SW 1271 (cell line): ENCODE measurements at places on chromosomes 2 and 18.

DNA sequence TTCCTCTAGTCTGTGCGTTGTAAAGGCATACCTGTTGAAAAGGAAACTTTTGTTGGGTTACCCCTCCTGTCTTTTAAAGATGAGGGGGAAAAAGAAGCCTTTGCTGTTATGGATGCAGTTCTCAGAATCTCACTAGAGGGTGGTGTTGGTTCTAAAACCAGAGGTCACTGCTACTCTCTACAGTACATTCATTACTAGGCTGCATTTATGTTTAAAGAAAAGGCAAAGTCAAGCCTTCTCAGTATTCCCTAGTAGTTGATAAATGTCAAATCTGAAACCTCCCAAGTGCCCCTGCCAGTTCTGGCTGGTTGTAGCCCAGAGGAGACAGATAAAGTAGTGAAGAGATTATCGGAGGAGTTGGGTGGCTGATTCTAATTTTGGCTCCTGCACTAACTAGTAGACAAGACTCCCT lies 1.4 kb upstream of the PLCL1 start:
- DNase-seq, result peak; percentile 2

DNA sequence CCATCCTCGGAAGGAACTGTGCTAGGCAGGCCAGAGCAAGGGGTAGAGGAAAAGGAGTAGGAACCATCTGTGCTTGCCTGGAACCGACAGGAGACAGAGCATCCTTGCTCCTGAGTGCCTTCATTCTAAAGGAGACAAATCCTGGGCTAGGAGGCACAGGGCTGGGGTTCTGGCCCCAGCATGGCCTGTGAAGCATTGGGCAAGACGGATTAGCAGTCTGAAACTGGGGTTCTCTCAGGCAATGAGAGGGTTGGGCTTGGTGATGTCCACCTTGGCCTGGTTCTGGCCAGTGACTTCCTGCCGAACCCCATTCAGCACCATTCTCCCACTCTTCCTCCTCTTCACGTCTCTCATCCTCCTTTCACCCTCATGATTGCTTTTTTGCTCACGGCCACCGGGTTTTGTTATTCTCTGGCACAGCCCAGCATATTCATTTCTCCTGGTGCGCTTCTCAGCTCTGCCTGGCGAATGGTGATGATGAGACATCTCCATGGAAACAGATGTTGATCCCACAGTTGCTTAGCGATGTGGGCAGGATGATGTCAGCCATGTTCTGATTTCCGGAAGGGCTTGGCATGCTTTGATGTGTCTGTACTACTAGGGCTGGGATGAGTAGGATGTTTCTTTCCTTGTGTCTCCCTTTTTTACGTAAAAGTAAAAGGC lies 127.7 kb downstream of the CAPN13 start:
- no peak for DNase-seq

GRCh38 chr2:67041051-67041450 lies 356.1 kb upstream of the ETAA1 start:
- no peak for DNase-seq

DNA sequence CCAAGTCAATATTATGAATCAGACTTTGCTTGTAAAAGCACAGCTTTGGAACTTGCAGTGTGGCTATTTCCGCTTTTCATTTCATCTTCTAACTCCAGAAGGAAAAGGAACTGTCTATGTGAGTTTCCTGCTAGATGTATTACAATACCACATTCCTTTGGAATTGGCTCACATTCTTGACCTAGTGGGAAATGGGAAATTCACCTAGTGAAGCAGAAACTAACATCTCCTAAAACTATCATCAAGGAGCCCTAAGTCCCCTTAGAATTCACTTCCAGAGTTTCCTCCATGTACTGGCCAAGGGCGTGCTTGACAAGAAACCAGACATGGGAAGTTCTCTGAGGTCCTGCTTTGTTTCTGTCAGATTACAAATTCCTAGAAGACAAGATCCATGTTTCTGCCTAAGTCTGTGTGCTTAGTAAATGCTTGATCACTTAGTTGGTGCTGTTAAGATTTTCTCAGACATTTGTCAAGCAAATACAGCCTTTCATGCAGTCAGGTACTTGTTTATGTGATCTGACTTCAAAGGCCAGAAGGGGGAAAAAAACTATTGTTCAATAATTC lies 275.7 kb upstream of the FN1 start:
- DNase-seq, result no peak

DNA sequence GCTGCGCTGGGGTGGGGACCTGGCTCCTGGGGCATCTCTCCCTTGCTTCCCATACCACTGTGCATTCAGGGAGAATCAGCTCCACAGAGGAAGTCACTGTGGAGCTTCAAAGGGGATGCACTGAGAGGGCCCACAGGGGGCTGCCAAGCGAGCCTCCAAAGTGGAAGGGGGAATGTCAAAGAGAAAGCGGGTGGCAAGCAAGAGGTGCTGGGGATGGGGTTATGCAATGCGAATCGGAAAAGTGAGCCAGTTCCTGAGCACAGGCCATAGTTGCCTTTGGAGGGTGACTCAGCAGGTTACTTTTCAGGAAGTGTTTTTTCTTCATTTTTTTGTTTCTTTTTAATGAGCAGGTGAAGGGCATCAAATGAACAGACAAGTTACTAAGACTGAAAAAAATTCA lies 17.6 kb downstream of the PMAIP1 start:
- no peak for DNase-seq

DNA sequence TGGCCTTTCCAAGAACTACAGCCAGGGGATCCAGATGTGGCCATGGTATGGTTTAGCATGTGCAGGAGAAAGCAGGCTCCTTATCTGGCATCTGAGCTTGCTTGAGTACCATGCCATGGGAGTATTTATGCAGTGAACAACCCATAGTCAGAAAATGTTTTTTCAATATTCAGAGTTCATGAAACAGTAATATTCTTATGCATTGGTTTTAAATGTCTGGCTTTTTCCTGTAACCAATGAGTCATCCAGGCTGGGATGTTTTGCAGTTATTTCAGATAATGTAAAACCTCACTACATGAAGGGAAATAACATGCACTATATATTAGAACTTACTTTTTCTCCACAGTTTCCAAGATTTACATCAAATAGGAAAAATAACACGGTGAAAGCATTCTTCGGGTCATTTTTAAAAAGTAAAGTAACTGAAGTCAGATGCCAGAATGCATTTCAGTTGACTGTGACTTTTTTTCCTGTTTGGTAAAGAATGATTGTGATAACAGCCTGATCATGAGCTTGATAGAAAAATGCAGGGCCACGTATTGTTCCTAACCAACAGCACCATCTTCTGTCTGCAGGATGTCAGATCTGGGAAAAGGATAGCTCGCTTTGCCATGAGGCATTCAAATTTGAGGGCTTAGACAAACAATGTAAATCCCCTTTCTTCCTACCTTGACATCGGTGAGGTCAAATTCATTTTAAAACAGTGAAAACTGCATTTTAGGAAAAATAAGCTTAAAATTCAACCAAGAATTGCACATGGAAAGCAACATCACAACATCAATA lies 152.8 kb downstream of the DSC3 start:
- DNase-seq, result no peak

DNA sequence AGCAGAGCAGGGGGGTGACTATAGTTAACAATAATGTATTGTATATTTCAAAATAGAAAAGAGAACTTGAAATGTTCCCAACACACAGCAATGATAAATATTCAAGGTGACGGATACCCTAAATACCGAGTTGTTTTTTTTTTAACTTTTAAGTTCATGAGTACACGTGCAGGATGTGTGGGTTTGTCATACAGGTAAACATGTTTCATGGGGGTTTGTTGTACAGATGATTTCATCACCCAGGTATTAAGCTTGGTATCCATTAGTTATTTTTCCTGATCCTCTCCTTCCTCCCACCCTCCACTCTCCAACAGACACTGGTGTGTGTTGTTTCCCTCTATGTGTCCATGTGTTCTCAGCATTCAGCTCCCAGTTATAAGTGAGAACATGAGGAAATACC lies 164.5 kb upstream of the DNMT3A start:
- DNase-seq, result no peak

- DNase-seq, result no peak
Observed at GRCh38 chr2:209162129-209162528, 261.7 kb upstream of the MAP2 start.

DNA sequence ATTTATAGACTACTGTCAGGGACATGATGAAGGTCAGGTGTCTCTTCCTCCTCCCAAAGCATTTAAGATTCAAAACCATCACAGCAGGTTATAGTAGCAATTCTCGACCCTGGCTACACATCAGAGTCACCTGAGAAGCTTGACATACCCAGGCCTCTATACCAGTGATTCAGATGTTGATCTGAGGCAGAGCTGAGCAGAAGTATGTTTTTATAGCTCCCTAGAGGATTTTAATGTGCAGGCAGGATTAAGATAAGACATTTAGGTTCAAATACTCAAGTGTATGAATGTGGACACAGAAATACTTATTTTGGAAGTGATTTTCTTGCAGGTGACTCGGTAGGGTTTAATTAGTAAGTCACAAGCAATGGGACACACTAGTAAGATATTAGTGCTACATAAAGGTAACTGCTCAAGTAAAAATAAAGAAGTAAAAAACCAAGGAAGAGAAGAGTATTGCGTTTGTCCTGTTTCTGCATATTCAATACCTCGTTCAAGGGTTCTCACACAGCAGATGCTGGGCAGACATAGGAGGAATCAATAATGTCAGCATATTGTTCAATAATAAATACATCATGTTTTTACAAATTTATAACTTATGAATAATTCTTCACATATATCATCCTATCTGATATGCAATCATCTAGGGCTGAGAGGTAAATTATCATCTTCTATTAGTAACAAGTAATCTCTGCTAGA lies 7.0 kb downstream of the GCFC2 start:
- DNase-seq, result no peak

DNA sequence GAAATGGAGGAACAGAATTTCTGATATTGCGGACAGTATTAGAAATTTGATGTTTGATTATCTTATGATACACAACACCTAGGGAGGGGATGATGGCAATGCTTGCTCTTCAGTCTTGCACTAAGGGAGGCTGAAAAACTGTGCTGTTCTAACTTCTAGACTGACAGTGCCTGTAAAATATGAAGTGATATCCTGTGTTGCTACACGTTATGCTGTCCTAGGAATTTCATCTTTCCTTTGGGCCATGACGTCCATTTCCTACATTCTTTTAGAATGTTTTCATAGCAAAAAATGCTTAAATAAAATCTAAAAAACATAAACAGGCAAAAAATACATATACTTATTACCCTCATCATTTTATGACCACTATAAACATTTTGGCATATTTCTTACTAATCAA lies 55.3 kb downstream of the OSBPL1A start:
- no peak for DNase-seq

- no peak for DNase-seq
Observed at GRCh38 chr2:75047992-75048625, 89.7 kb downstream of the POLE4 start.

GRCh38 chr2:124269348-124269747 lies 244.3 kb downstream of the CNTNAP5 start:
- DNase-seq, result no peak

DNA sequence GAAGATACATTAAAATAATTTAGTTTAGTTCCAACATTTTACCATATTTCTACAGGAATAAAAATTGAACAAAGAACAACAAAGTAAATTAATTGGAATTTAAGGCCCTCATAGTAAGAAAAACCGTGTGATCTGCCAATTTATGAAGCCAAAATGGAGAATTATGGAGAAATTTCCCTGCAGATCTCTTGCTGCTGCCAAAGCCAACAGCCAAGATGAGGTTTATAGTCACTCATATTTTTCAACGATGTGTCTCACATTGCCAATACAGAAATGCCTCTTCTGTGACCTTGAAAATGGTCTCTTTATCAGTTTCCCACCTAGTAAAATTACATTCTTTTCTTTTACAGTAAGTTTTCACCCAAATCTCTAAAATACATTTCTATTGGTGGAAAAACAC lies 317.2 kb upstream of the FIGN start:
- no peak for DNase-seq

GRCh38 chr2:16853088-16853487 lies 187.5 kb upstream of the CYRIA start:
- DNase-seq, result no peak

DNA sequence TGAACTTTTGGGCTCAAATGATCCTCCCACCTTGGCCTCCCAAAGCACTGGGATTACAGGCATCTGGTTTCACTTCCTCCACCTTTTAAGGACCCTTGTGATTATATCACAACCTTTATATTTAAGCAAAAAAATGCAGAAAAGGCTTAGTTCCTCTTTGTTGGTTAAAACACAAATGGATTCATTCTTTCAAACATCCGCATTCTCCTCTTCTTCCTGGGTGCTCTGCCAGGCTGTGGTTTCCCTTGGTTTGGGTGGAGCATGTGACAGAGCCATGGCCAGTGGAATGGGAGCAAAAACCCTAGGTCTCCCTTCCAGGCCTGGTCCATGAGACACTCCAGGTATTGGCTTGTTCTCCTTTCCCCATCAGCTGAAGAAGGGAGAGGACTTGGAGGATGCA lies 9.9 kb upstream of the SLC66A3 start:
- DNase-seq, result no peak

DNA sequence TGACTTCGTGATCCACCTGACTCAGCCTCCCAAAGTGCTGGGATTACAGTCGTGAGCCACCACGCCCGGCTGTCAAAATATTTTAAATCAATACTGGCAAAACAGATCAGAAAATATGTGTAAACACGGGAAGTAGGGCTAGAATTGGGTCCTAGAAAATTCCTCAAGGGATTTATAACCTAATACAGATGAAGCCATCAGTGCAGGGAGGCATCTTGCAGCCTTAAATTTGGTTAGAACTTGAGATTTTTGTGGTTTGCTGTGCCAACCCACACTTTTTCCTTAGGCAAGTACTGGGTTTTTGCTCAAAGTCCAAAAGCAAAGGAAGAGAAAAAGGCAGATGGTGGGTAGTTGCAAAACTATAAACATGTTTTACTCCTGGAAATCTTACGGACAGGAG lies 33.7 kb upstream of the NFE2L2 start:
- no peak for DNase-seq

DNA sequence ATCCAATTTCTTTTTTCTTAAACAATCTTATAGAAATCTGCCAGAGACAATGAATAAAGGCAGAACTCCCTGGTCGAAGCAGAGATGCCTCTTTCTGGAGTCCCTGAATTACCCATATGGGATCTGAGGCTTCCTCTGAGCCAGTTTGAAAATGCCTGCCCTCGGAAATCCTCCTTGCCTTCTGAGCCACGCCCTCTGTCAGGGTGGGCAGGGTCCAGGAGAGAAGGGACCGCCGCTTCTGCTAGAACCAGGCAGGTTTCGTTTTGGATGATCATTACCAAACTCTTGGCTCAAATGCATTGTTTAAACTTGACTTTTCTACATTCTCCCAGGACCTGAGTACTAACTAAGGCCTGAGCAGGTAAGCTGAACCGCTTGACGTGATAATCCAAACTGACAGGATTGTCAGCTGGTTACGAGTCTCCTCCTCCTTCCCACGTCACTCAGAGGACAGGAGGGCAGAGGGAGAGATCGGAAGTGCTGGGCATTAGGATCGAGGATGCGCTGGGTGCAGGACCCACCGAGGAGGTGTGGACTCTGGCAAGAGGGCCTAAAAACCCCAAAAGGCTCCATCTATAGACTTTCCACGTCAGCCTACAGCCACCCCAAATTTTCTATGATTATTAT lies 128.4 kb downstream of the KLHL29 start:
- no peak for DNase-seq

- no peak for DNase-seq
Observed at GRCh38 chr18:44838971-44839666, 158.4 kb downstream of the SETBP1 start.

GRCh38 chr2:74507926-74508520 lies 528 bp upstream of the PCGF1 start:
- no peak for DNase-seq

- no peak for DNase-seq
Observed at GRCh38 chr18:44895176-44895798, 214.6 kb downstream of the SETBP1 start.

- DNase-seq, result no peak
Observed at GRCh38 chr2:122034777-122035176, 279.3 kb downstream of the TSN start.

GRCh38 chr2:208318127-208318526 lies 52.1 kb downstream of the PIKFYVE start:
- DNase-seq, result no peak
